Osteoblast (primary cell): ENCODE measurements at places on chromosomes 7 and 10. TPM values are rescaled to one million over a fixed set of nuclear protein-coding genes. Genes with fewer than 3 reads are reported as not detected.

GRCh38 chr10:71969929-71970328 is 5.7 kb downstream of the CHST3 start:
- no peak for DNase-seq

DNA sequence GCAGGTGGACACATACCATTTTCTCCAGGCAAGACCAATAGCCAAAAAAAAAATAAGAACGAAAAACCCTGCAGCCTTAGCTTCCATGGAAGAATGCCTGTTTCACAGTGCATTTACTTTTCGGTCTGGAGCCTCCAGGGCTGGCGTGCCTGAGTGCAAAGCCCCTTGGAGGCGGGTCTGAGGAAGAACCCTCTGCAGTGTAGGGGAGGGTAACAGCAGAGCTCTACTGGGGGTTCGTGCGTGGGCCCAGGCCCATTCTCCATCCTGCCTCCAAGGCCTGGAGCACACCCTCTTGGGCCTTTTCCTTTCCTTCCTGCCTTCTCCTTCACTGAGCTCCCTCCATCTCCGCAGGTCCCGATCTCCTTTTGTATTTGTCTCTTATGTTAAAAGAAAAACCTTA is 172.3 kb upstream of the GLI3 start:
- no peak for DNase-seq

- DNase-seq = no peak
Measured at GRCh38 chr10:127423218-127423915, 125.7 kb upstream of the NPS start.

GRCh38 chr10:47222461-47222860 is 77.5 kb upstream of the GDF10 start:
- DNase-seq = no peak

DNA sequence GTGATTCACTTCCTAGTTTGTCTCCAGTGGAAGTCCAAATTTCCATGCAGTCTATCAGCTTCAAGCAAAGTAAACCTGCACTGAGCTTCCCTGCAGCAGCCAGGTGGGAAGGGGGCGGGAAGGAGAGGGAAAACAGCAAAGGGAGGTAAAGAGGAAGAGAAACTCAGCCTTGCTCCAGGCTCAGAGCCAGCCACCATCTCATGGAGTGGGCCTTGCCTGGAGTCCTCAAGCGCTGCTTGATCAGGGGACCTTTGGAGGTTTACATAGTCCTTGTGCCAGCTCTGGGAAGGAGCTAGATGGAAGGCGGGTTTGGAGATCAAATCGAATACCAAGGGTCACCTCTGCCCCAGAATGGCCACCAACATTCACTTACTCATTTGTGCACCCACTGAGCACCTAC is 7.4 kb downstream of the CRTAC1 start:
- no peak for DNase-seq

GRCh38 chr10:12389154-12389734 is 39.9 kb downstream of the CAMK1D start:
- no peak for DNase-seq

DNA sequence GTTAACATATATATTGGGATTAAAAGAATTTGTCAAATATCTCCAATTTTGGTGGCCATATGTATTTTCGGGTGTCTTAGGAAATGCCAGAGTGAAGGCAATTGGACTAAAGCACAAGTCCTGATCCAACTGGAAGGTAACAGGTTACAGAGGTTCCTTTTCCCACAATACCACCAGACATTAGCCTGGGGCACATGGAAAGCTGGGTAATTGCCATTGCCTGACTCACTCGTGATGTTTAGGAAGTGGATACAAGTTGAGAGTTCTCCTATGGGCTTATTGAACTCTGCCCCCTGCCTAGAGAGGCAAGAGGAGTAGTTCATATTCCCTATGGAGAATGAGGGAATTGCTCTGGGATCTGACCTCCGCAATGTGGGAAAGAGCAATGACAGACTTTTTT is 5.7 kb downstream of the DNAH11 start:
- DNase-seq = no peak

DNA sequence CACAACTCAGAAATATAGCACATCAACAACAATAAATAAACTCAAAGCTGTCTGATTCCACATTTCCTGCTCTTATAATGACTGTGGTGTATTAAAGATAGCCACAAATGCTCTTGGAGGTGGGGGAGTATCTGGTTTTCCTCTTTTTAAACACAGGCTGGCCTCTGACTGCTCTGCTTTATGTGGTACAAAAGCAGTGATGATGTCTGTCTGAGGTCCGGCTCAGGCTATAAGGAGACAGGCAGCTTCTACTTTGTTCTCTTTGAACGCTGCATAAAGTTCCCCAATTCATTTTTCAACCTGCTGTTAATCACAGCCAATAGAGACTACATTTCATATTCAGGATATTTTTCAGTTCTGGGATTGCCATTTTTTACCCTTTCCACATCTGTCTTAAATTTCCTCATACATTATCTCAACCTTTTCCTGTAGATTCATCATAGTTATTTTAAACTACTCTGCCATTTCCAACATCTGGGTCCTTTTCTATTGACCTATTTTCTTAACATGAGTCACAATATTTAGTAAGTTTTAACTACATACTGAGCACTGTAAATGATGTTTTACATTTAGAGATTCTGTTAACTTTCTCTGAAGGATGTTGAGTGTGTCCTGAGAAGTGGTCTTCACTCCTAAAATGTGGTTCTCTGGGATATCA is 64.9 kb downstream of the CRPPA start:
- DNase-seq = peak; percentile 47

- DNase-seq = no peak
Measured at GRCh38 chr10:72819053-72819452, 74.5 kb upstream of the OIT3 start.

GRCh38 chr10:17453373-17454091 is 863 bp downstream of the ST8SIA6 start:
- DNase-seq = peak; percentile 95

DNA sequence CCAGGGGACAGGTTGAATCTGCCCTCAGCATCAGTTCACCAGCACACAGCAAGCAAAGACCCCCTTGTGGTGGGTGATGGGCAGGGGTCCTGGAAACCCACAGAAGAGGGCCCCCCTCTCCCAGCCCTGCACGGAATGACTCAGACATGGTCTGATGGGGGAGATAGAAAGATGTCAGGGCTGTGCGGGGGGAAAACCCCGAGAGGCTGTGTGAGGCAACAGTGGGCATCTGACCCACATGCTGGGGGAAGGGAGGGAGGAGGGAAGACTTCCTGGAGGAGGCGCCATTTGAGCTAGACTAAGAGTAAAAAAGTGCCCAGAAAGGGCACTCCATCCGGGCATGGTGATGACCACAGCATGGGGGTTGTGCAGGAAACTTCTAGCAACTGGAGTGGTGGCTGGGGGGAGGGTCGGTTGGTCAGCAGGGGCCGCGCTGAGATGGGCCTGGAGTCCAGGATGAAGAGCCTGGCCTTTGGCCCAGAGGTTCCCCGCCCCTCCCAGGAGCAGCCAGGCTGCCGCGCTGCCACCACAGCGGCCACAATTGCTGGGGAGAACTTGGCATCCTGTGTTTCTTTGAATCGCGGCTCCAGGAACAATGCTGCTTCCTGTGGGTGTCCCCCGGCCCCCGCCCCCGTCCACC is 2.5 kb downstream of the LFNG start:
- no peak for DNase-seq

DNA sequence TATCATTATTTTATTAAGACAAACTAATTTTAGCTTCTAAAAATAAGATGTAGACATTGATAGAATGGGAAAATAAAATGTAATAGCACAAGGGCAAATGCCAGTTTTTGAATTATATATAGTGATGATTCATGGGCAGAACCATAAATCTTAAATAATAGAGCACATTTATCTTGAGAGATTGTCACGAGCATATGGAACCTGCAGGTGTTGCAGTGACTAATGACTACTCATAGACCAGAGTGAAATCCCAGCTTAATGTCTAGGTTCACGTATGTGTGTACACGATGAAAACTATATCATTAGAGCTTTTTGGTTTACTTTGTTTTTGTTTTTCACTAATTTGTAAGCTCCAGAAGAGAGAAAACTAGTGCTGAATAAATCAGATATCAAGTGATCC is 150.2 kb upstream of the CACNA2D1 start:
- no peak for DNase-seq

DNA sequence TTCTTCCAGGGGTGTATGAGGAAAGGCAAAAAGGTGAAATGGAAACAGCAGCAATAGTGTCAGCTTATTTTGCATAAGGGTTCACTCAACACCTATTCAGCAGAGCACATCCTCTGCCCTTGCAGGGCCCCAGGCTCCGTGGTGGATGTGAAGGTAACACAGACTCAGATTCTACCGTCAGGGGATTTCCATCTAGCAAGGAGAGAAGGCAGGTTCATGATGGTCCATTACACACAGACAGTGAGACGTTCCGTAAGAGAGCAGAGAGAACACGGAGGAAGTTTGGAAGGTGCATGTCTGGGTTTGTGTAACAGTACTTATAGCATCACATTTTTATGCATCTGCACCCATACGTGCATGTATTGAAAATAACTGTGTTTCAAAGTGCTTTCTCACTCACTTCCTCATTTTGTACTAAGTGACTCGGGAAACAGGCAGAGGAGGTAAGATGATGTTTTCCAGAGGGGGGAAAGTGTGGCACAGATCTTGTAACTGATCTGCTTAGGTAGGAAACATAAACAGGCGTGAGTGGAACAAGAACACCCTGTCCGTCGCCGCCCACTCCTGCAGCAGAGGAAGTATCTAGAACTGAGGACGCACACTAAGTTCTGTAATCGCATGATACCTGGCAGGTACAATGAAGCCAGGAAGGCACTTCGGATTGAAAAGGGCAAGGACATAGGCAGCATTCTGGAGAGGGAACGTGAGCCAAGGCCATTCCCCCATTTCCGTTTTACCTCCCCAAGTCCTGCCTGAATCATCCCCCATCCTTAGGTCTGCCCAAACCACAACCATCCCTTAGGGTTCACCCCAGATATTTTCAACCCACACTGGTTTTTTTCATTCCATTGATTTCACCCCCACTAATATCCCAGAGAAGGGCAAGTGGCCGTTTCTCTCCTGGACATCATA is 1.0 kb upstream of the ENO4 start:
- no peak for DNase-seq

- no peak for DNase-seq
Measured at GRCh38 chr10:78780551-78780961, 288.2 kb upstream of the ZMIZ1 start.

GRCh38 chr10:1274111-1274661 is 218.0 kb downstream of the WDR37 start:
- DNase-seq = no peak

- DNase-seq = no peak
Measured at GRCh38 chr7:156458011-156458410, 182.6 kb upstream of the RNF32 start.

- DNase-seq = no peak
Measured at GRCh38 chr10:43598446-43598845, 7.8 kb upstream of the ZNF485 start.

- DNase-seq = no peak
Measured at GRCh38 chr7:122465296-122465695, 160.7 kb upstream of the FEZF1 start.

Gene CPXM2
- total RNA-seq = under 0.01 and 0.36 TPM in 2 replicates

Gene TWIST1
- 101 and 113 TPM in 2 replicates for total RNA-seq

Gene HOXA10
- total RNA-seq = 32.1 and 43.1 TPM in 2 replicates

Gene COBL
- under 0.01 TPM in 2 replicates for total RNA-seq

Gene USP54
- total RNA-seq = 23.0 and 25.0 TPM in 2 replicates

Gene CLIP2
- total RNA-seq = 58.3 and 70.9 TPM in 2 replicates

Gene DIP2C
- 32.4 and 36.9 TPM in 2 replicates for total RNA-seq

Gene EFCAB10
- total RNA-seq = under 0.01 TPM in 1 of 2 replicates, not detected in the other

Gene NAT16
- total RNA-seq = not detected in 2 replicates

Gene TMEM213
- total RNA-seq = not detected in 2 replicates

Gene ZNF804B
- not detected in 2 replicates for total RNA-seq

Gene ZNF248
- total RNA-seq = 7.6 and 9.1 TPM in 2 replicates

Gene MMD2
- total RNA-seq = not detected in 2 replicates

Gene SPACDR
- 0.36 TPM in 1 of 2 replicates, not detected in the other for total RNA-seq

Gene KNDC1
- under 0.01 TPM in 1 of 2 replicates, not detected in the other for total RNA-seq

Gene SORBS1
- 0.29 and 0.72 TPM in 2 replicates for total RNA-seq

Gene ITGB8
- 30.9 and 35.1 TPM in 2 replicates for total RNA-seq

Gene CELF2
- total RNA-seq = 2.7 and 7.6 TPM in 2 replicates

Gene TACR2
- 0.29 and 0.36 TPM in 2 replicates for total RNA-seq
